ENCODE measurements at places on chromosomes 7 and 10. TPM values are rescaled to one million over a fixed set of nuclear protein-coding genes. Genes with fewer than 3 reads are reported as not detected.
A peak's percentile ranks its signal among the peaks of the same experiment; 100 is the strongest.

DNA sequence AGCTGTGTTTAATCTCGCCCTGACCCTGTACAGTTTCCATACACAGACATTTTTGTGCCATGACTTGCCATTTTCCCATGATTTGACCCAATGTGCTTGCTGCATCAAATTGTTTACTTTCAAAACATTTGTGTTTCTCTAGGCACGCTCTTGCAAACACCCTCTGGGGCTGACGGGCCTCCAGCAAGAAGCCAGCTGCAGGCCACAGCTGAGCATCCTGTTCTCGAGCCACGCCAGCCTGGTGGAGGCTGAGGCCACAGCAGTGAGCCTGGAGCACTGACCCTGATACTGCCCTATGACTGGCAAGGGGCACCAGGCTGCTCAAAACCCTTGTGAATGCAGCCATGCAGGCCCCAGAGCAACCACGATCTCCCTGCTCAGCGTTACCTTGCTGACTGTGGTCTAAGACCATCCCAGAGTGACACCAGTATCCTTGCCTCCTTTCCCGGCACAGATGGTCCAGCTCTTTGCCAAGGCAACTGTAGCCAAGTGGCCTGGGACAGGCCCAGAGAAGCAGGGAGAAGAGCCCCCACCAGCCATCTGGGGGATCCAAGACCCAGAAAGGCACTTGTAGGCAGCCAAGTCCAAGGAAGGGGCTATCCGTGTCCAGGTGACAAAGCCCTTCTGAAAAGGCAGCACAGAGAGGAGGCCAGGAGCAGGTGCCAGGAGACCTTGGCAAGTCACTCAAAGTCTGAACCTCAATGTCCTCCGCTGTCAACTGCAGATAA lies 78.5 kb downstream of the OAT start:
- peak; percentile 99 for DNase-seq

Gene ZNF425
- total RNA-seq: 2.9 TPM

Gene ADCYAP1R1
- not detected for total RNA-seq

DNA sequence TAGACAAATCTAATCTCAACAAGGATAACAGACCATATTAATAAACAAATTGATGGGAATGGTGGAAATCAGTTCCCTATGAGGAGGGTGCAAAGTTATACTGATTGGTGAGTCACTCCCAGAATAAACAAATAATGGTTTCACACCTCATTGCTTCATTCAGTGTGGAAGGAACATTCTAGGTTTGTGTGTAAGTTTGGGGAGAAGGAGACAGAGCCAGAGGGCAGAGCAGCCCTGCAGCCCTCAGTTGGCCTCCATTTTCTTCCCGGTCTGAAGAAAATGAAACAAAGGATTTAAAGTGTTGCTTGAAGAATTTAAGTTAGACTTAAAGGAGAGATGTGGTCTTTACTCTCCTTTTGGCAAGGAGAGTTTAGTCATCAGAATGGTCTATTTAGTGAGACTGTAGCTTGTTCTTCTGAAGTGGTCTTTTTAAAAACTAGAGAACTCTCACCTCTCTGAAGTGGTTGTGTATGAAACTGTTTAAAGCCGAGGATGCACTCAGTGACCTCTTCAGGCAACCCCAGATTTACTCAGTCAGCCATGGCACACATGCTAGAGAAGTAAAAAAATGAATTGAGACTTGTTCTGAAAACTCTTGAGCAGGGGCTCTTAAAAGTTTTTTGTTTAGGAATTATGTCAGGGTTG lies 27.2 kb downstream of the IKZF1 start:
- DNase-seq: no peak

DNA sequence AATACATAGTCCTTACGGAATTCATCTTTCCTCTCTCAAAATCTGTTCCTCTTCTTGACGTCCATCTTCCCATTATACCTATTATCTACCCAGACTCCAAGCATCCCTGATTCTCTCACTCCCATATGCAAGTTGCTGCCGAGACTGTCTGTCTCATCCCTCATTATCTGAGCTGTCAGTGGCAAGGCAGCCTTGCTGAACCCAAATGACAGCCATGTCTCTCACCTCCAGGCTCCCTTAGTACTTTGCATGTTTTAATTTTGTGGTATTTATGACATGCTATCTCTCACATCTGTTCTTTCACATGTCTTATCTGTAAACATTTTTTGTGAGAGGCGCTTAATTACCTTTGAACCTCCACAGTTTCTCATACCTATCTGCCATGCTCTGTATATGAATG lies 54.4 kb upstream of the IFRD1 start:
- no peak for DNase-seq

DNA sequence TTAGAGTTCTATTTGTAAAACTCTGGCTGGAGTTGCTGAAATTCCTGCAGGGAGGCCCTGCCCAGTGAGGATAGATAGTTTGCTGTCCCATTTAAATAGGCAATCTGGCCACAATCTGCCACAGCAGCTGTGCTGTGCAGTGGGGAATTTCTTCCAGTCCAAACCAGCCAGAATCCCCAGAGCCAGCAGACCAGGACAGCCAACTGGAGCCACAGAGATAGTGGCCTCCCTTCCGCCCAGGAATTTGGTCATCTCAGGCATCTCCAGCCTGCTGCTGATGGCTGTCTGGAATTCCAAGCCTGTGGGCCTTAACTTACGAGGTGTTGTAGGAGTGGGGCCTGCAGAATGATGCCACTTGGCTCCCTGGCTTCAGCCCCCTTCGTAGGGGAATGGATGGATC lies 643.4 kb downstream of the DNAJB9 start:
- DNase-seq: no peak

DNA sequence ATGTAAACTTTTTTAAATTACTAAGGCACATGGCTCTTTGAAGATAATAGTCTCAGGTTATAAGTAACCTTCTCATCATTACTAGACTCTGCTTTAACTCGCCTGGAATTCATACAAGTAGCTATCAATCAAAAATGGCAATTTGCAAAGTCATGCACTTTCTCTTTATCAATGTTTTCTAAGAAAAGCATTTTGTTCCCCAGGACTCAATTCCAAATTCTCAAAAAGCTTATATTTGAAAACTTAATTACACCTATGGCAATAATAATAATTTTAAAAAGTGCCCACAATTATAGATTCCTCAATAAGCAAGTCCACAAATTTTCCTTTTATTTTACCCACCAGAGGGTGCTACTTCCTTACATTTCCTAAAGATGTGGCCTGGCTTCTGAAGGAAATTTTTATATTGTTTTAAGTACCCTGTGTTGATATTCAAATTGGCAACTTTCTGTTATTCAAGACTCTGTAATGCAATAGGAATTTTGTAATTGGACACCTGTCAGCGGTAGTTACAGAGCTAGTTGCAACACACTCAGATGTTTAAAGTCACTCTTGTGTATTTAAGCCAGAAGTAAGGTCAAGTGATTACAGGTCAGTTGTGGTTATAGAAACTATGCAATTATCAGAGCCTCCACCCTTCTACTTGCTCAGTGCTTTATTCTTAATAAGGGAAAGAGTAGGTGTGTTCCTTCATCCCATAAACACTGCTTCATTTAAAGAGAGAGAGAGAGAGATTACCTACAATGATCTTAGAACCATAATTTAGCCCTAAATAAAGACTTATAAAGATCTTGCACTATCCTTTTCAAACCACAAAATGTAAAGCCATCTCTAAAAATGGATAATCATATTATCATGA lies 47.1 kb upstream of the HYAL4 start:
- DNase-seq: peak; percentile 86

DNA sequence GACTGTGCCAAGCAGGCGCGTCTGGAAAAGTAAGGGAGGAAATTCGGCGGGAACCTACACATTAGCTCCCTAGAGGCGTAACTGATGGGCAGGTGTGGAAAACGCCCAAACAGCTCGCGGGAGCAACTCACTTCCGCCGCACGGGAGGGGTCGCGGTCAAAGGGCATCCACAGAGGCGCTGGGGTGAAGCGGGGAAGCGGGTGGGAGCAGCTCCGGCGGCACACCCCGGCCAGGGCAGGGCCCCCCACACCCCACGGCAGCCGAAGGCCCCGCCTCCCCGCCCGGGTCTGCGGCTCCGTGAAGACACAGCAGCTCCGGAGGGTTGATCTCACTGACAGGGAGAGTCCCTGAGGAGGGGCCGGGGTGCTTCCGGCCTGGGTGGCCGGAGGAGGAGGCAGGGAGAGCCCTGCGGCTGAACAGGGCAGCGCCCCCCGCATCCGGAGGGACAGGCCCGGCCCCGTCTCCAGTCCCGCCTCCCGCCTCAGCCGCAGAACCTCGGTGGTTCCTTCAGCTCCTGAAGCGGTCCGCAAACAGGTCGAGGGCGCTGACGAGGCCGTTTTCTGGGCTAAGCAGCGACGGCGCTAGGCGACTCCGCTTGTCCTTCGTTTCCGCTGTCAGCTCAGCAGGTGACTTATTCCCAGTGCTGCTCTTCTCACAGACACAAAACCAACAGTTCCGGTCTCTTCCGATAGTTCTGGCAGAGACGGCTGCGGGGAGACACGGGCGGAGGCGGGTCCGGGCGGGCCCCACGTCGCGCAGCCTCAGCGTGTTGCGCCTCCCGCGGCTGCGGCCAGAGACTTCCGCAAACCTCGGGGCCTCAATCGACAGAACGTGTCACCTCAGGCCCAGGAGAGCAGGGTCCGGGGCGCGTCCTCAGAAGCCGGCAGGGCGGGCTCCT lies 276.1 kb downstream of the DNAJB6 start:
- no peak for DNase-seq

DNA sequence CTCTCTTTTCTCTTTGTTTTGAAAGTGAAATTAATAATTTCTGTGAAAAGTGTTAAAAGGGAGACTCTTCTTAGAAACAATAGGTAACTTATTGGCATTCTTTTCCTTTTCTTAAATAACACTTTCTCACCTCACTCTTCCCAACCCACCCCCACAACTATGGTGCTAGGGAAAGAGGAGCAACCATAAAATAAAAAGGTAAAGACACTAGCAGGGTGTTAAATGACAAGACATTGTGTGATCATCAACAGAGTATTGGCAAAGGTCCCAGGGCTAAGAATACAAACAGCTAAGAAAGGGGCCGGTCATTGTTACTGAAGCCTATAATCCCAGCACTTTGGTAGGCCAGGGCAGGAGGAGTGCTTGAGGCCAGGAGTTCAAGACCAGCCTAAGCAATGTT lies 183.7 kb downstream of the NEBL start:
- DNase-seq: no peak

DNA sequence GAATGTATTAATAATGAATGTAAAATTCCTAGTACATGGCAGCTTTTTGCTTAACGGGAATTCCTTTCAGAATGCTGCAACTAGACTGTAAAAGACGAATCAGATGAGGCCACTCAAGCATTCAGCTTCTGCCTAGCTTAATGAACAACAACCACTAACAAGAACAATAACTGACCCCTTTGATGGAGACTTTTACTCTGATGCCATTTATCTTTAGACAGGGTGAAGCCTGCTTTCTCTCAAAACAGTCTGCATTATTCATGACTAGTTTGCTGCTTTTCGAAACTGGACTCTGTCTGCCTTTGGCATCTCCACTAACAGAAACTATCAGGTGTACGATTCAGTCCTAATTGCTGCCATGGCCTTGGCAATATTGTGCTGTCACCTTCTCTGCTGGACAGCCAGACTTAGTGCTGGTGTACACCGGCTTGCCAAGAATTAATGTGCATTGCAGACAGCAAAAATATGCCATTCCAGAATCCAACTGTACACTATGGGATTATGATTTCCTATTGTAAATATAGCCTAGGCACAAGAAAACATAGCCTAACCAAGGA lies 295.5 kb upstream of the CDC14C start:
- DNase-seq: no peak

Gene TRIM74
- not detected for total RNA-seq

DNA sequence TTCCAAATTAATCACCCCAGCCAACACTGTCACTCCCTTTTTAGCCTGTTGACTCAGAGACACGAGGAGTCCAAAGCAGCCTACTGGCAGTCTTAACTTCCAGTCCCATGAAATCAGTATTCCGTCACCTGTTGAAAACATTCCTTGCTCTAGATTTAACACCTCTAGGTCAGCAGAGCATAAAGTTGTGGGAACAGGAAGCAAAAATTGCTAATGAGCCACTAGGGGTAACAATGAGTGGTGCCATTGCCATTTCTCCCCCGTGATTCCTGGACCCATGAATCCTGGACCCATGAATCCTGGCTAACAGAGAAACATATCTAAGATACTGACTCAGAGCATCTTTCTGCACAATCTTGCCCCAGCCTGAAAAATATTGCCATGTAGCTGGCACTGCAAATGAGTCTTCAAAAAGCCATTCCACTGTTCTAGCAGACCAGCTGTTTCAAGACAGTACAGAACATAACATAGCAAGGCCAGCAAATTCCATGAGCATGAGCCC lies 252.7 kb upstream of the PTER start:
- DNase-seq: no peak

Gene CALY
- total RNA-seq: not detected

- DNase-seq: peak; percentile 31
Measured at GRCh38 chr10:101217450-101218281, 11.6 kb downstream of the LBX1 start.

Gene GPR85
- total RNA-seq: 2.6 TPM

DNA sequence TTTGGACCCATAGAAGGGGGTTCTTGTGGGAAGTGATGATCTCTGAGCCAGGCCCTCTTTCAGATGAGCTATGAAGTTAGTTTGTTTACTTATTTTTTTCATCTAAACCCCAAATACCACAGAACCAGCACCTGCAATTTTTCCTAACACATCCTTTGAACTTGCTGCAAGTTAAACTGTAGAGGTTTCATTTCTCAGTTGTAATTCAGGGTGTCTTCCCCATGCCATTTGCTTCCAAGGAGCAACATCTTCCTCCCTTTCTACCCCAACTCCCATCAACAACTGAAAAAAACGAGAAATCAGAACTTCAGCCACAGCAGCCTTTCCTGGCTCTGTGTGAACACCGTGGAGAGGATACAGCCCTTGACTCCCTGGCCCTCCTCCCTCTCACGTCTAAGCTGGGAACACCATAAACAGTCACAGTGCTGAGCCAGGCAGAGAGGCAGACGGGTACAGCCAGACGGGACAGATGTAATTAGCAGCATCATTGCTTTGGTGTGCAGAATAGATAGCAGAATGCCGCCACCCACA lies 63.6 kb downstream of the RGS10 start:
- no peak for DNase-seq

Gene CCM2
- total RNA-seq: 45.4 TPM

Gene TAS2R4
- total RNA-seq: 1.3 TPM

GRCh38 chr10:27741173-27742091 lies 4.2 kb downstream of the MKX start:
- no peak for DNase-seq

GRCh38 chr10:103114876-103115275 lies 78.2 kb downstream of the NT5C2 start:
- DNase-seq: no peak

- DNase-seq: no peak
Measured at GRCh38 chr7:133165529-133165928, 83.6 kb upstream of the CHCHD3 start.

Gene EEF1AKMT2
- 20.0 TPM for total RNA-seq

GRCh38 chr10:106450966-106451365 lies 713.5 kb downstream of the SORCS1 start:
- no peak for DNase-seq
